ENCODE measurements at places on chromosomes 6 and 20.
A peak's percentile ranks its signal among the peaks of the same experiment; 100 is the strongest.

DNA sequence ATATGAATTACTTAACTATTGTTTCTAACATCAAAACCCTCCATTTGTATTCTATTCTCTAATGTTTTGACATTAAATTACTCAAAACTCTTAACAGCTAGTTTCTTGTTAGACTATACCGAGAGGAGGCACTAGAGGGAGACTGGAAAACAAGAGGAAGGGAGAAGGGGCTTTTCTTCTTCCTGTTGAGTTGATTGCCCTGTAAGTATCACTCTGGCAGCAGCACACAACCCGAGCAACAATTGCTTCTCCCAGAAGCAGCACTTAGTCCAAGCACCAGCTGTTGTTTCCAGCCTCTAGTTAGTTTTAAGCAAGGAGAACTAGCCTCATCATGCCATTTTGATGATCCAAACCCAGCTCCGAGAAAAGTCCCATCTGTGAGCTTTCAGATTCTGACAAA, 603.8 kb downstream of the PRKN start:
- no peak for DNase-seq

GRCh38 chr6:104301951-104302350, 557.8 kb downstream of the HACE1 start:
- no peak for DNase-seq

DNA sequence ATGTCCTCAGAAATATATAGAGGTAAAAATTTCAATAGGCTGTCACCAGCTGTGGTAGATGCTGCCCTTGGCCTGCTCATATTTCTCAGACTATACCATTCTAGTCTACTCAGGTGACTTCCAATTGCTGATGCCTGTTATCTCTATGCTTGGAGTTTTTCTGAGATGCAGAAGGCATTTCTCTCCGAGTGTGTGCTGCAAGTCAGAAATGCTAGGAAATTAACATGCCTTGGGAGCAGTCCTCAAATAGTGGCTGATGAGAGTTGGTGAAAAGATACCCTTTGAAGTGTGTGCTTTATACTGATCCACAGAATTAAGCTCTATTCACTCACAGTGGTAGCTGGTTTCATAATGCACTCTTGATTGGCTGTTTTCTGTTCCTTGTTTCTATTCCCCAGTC, 43.2 kb upstream of the PKIB start:
- no peak for DNase-seq

GRCh38 chr6:115310156-115310555, 750.5 kb downstream of the FRK start:
- DNase-seq, result no peak

GRCh38 chr20:58981628-58982364, 740 bp downstream of the NELFCD start:
- DNase-seq, result no peak

- no peak for DNase-seq
Observed at GRCh38 chr20:57312138-57312537, 17.5 kb upstream of the SPO11 start.

GRCh38 chr20:33521461-33521860, 31.6 kb downstream of the CBFA2T2 start:
- no peak for DNase-seq

DNA sequence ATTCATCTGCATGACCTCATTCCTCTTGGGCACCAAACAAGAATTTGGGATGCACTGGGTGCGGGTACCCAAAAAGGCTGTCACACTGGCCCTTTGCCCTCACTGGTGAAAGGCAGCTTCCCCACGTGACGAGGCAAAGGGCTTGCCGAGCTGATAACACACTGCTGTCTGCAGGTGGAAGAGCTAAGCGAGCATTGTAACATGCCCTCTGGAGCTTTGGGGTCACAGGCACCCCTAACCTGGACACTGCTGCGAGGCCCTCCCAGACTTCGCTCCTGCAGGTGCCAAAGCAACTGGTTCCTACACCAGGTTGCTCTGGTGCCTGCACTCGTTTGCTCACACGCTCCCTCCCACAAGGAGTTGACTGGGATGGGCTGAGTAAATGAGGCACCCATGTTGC, 1595.7 kb downstream of the HACE1 start:
- DNase-seq, result no peak

DNA sequence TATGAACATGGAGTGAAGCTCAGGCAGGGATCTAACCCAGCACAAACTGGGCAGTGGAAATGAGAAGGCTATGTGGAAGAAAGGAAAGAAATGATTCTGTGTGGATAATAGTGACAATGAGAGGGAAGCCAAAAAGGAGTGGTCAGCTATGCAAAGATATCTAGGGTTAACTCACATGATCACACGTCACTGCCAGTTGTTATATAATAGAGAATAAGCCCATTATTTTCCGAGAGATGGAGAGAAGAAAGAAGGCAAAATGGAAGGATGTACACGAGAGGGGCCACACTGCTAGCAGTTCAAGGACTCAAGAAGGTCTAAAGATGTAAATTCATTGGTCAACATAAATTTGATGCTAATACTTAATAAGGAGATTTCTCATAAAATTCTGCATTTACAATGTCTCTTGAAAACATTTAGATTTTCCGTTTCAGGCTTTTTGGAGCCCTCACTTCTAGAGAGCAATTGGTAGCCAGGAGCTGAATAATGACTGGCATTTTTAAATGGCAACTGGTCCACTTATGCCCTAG, 18.8 kb upstream of the RCAN2 start:
- no peak for DNase-seq

DNA sequence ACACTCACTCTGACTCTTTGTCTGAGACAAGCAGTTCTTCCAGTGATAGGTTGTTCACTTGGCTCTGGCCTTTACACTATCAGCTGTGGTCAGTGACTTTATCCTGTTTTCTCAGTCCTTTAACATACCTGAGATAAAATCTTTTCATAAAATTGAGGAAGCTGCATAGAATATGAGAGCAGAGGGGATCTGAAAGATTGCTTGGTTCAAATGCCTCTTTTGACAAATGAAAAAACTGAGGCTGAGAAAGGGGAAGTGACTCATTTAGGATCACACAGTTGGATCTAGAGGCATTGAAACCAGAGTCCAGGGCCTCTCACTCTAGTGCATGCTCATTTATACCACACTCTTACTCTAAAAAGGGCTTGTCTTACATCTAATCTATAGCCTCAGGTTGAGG, 277.0 kb upstream of the TBX18 start:
- DNase-seq, result no peak

- no peak for DNase-seq
Observed at GRCh38 chr6:162442687-162443086, 284.9 kb downstream of the PRKN start.

DNA sequence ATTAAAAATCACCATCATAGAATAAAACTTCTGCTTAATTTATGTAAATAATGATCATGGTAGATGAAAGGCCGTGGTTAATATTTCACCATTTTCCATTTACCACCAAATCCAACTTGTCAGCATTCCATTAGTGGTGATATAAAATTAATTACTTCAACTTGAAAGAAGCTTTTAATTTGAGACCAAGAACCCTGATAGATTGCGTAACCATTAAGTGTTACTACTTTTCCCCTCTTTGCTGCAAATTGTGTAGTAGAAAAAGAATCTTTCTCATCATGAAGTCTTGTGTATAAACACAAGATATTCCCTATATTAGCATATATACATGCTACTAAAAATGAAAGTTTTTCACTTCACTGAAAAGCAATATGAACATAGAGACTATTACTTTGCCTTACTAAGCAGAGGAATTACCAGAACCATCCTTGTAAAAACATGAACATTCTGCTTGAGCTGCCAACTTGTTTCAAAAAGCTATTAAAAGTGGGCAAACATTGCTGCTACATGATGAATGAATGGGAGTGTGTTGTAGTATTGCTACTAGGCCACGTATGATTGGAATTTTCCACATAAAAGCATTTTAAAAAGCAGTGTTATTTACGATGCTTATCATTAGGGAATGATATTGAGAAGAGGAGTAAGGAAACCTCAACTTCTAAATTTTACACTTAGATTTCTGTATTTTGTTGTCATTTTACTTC, 35.0 kb downstream of the STX11 start:
- no peak for DNase-seq

DNA sequence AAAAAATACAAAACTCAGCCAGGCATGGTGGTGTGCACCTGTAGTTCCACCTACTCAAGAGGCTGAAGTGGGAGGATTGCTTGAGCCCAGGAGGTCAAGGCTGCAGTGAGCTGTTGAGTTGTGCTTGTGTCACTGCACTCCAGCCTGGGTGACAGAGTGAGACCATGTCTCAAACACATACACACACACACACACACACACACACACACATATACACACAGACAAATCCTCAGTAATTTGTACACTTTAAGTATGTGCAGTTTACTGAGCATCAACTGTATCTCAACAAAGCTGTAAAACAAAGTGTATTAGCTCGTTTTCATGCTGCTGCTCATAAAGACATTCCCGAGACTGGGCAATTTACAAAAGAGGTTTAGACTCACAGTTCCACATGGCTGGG, 7.3 kb downstream of the TFB1M start:
- no peak for DNase-seq

DNA sequence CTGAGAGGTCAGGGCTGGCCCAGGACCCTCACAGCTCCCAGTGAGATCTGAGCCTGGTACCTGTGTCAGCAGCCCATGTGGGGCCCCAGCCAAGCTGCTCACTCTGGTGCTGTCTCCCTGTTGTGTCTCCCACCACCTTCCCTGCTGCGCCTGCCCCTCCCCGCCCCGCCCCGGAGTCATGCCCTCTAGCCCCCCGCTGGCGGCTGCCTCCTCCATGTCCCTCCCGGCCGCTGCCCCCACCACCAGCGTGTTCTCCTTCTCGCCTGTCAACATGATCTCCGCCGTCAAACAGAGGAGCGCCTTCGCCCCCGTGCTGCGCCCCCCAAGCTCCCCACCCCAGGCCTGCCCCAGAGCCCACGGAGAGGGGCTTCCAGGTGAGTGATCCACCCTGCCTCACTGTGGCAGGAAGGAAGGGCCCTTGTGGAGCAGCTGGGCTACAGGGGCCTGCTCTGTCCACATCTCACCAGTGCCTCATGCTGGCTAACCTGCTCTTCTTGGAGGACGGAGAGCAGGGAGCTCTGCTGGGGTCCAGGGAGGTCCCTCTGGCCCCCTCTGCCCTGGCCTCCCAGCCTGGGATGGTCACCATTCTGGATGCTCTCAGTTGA, 44.9 kb downstream of the CPXM1 start:
- no peak for DNase-seq

GRCh38 chr6:157203312-157203744, 120.0 kb downstream of the TMEM242 start:
- DNase-seq, result no peak

GRCh38 chr6:11491596-11492463, 45.7 kb upstream of the TMEM170B start:
- no peak for DNase-seq

GRCh38 chr20:17172836-17173516, 53.9 kb upstream of the PCSK2 start:
- DNase-seq, result no peak

DNA sequence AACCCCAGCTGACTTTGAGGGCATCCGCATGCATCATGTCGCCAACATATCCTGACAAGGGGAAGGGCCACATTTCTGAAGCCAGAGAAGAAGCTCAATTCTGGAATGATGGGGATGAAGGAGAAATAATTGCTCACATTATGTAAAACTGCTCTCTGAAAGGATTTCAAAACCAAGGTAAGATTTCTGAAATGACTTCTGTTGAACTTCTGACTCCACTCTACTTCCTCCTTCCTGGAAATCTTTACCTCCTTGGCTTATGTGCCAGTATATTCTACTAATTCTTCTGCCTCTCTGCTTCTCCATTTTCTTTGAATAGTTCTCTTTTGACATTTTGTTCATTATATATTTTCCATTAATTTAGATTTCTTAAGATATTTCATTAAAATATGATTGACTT, 31.9 kb downstream of the HLA-DPB1 start:
- no peak for DNase-seq

GRCh38 chr6:162372106-162372505, 355.5 kb downstream of the PRKN start:
- DNase-seq, result no peak

DNA sequence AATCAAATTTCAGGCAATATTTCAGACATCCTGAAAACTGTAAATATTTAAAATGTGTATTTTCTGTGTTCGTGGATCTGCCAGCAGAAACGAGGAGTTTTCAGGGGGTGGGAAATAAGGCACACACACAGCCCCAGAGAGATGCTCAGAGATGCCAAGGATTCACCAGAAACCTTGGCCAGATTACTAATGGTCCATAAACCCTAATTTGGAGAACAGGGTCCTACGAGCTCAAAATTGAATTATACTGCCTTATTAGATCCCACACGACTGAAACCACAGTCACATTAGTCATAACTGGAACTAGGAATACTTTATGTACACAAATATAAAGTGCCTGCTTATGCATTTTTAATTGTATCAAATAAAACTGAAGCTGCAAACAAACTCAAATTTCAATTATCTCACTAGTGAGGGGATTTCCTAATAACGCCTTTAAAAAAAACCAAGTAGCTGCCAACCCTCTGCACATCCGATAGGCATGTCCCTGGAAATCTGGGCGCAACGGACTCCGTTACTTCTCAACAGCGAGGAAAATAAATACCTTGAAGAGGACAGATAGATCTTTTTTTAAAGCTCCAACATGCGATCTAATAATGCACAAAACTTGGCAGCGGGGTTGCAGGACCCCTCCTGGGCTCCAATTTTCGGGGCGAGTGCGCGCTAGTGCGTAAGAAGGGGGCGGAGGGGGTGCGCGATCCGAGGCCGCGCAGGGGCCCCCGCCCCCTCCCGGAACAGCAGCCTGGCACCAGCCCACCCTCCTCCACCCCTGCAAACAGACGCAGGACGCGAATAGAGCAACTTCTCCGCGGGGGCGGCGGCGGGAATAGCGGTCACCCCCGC, 897 bp downstream of the CHD6 start:
- DNase-seq, result peak; percentile 34

- DNase-seq, result no peak
Observed at GRCh38 chr6:89118931-89119330, 1.1 kb upstream of the SRSF12 start.

GRCh38 chr6:113871975-113872374, 14.8 kb downstream of the MARCKS start:
- DNase-seq, result no peak

GRCh38 chr6:14383393-14384174, 266.0 kb downstream of the CD83 start:
- DNase-seq, result no peak

- no peak for DNase-seq
Observed at GRCh38 chr6:21823371-21823770, 229.8 kb downstream of the SOX4 start.

GRCh38 chr20:5674176-5674660, 76.0 kb upstream of the SHLD1 start:
- peak; percentile 61 for DNase-seq

All from CD4-positive, alpha-beta T cell treated with Interleukin-2 at 100 ng/mL for 4 hours (primary cell).